ENCODE measurements at places on chromosomes 12 and 14.

GRCh38 chr14:50806241-50806933 lies 24.6 kb downstream of the NIN start:
- DNase-seq: no peak

GRCh38 chr12:49377386-49377785 lies 10.1 kb downstream of the SPATS2 start:
- DNase-seq: no peak

DNA sequence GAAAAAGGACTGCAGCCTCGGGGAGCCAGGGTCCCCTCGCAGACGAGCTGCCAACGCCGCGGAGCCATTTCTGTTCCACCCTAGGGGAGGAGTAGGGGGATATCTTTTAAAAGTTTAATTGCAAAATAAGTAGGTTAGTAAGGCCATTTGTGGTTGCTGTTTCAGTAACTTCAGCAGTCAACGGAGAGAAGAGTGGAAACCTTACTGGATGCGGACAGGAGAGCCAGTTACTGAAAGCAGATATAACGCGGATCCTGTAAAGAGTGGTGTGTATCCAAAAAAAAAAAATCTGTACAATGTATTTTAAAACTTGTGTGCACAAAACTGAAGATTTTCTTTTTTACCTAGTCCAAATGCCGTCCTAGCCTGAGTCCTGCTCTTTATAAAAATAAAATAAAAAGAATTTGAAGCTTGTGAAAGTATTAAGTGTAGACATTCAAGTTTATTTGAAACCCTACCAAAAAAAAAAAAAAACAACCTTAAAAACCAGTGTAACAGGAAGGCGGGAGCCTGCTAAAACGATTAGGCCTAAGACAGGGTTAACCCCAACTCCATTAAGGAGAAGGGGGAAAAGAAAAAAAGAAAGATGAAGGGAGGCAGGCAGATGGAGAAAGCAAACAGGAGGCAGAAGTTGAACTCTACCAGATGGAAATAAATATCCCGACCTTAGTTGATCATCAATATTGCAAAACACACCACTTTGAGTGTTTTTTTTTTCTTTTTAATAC lies 1.0 kb upstream of the BTG1 start:
- no peak for DNase-seq

DNA sequence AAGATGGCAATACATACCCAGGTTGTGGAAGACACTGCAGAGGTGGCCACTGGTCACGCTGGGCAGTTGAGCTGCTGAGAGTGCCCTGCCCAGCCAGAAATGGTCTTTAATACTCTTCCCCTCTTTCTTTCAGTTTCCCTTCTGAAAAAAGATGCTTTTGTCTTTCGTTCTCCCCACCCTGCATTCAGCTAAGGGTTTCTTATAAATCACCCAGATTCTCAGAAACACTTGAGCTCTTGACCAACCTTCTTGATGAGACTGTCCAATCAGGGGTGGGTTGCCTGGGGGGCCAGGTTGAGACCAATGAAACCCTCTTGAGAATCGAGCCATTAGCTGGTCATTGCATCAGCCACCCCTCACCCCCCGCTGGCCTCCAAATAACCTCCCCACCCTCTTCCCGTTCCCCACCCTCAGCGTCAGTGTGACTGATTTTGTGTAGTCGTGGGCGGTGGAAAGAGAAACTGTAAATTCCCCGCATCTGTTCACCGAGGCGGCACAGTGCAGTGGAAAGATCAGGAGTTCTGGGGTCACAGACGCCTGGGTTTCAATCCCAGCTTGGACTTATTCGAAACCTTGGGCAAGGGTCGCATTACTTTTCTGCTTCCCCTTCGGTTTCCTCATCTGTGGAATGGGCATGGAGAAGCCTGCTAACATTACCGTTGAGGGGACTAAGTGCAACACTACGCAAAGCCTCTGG lies 52.3 kb downstream of the SLC25A47 start:
- DNase-seq: peak; percentile 91

DNA sequence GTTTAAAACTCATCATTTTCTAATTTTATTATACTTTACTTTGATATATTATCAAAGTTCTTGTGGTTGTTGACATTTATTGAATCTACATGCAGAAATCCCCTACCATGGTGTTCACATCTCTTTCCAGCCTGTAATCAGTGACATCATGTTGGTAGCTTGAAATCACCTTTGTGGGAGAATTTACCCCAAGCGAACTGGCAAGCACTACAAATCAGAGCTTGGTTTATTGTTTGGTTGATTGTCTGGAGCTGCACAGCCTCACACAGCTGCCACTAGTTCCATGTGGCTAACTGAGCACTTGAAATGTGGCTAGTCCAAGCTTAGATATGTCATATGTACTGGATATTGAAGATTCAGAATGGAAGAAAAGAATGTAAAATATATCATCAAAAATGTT lies 15.4 kb upstream of the KRT5 start:
- no peak for DNase-seq

DNA sequence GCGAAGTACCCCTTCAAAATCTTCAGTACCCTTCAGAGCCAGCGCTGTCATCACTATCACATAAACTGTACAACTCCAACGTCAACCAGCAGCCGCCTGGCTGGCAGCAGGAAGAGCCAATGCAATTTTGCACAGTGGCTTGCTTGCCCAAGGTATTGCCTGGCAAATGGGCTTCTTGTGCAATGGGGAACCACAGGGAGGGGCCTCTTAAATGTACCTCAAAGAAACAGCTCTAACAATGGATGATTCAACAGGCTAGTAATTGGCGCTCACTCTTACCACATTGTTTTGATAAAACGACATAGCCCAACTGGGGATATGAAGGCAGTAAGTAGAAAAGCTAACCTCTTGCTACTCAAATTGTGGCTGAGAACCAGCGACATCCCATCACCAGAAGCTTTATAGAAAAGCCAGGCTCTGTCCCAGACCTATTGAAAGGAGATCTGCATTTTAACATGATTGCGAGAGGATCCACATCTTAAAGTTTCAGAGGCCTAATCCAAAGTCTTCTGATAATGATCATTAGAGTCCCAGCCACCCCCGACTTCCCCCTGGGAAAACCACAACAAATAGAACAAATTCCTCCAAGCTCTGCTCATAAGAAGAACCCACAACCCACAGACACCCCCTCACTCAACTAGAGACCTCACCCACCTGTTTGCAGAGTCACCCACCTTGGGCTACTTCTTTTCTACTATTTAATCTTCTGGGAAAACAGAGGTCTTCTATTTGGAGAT lies 125.3 kb upstream of the HIF1A start:
- peak; percentile 64 for DNase-seq

DNA sequence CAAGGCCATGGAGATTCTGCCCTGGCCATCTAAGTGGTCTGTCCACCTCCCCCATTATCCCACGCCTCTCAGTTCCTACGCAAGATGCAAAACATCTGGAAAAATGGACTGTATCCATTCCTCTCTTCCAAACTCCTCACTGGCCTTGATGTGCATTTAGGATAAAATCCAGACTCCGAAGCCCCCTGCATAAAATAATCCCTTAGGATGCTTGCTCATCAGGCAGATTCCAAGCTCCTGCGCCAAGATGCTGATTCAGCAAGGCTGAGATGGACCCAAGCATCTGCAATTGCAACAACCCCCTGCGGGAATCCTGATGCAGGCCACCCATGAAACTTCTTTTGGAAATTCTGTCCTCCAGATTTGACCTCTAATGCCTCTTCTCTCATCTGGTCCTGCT lies 81.6 kb downstream of the SPRING1 start:
- DNase-seq: no peak

DNA sequence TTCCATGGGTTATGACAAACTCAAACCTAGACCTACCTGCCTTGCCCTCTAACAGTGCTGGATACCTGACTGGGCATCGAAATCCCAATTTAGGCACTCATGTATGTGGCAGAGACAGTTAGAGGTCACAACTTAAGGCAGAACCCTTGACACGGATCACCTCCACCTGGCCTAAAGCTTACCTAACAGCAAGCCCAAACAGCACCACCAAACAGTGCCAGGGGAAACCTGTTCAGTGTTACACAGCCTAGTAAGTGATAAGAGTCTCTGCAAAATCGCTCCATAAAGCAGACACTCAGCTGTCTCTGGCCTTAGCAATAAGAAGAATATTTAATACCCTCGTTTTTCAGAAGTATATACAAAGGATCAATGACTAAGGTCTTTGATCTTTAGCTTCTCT lies 77.8 kb downstream of the SPPL3 start:
- DNase-seq: no peak

DNA sequence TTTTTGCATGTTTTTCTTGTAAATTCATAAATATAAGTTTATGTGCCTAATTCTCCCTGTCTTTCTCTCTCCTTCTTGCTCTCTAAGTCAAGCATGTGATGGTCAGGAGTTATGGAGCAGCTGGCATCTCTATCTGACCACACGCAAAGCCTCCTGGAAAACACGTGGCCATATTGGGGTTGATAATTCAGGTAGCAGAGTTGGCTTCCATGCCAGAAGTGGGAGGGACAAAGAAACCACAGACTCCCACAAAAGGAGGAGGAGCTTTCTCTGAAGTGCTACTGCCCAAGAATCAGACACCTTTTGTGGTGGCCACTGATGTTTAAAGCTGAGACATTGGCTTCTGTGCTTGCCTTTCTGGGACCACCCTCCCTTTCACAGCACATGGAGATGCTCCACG lies 517.6 kb upstream of the TMEM132C start:
- DNase-seq: no peak

All from stimulated activated CD8-positive, alpha-beta memory T cell treated with anti-CD3 and anti-CD28 coated beads, Interleukin-4, amount 100 ng/mL, for 48 hours (primary cell).